Peyer's patch (tissue), 4 donors: ENCODE measurements at places on chromosomes 3 and 15.

- no peak for DNase-seq
These were observed 8.9 kb downstream of the ABI3BP start for GRCh38 chr3:100984308-100984707.

DNA sequence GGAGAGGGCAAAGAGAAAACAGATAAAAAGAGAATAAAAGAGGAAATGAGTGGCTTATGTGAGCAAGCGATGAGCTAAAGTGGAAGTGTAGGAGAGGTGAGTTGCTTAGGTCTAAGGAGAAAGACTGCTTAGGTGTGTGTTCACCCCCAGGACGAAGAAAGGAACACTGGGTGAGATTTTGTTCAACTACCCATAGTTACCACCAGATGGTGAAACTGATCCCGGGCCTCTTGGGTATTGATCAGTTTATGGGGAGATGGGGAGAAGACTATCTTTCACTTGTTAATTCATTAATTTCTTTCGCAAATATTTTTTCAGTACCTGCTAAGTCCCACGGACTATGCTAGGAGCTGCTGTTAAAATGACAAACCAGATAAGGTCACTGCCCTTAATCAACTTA is 33.9 kb downstream of the GAP43 start:
- DNase-seq, result no peak

- no peak for DNase-seq
These were observed 47.0 kb upstream of the USP3 start for GRCh38 chr15:63457379-63457778.

GRCh38 chr15:79721256-79721655 is 175.6 kb downstream of the MTHFS start:
- no peak for DNase-seq

- peak; percentile 57 for DNase-seq
These were observed 607 bp upstream of the PPP1R14D start for GRCh38 chr15:40829115-40829514.

- peak; percentile 53 for DNase-seq
These were observed 38.7 kb downstream of the HSPBAP1 start for GRCh38 chr3:122754929-122755328.
